CD4-positive, alpha-beta memory T cell (primary cell): ENCODE measurements at places on chromosomes 2 and 18. TPM values are rescaled to one million over a fixed set of nuclear protein-coding genes. Genes with fewer than 3 reads are reported as not detected.
A peak's percentile ranks its signal among the peaks of the same experiment; 100 is the strongest.

Gene AMER3
- not detected for total RNA-seq

Gene FEV
- total RNA-seq = not detected

Gene GPC1
- total RNA-seq = 1.1 TPM

Gene EIF2AK3
- total RNA-seq = 30.9 TPM

Gene SLC14A1
- total RNA-seq = 2.8 TPM

Gene ALK
- not detected for total RNA-seq

Gene PARD6G
- 1.3 TPM for total RNA-seq

Gene GPR35
- 6.3 TPM for total RNA-seq

Gene LYG2
- not detected for total RNA-seq

Gene GREB1L
- total RNA-seq = not detected

Gene SNED1
- total RNA-seq = 90.1 TPM

Gene FLACC1
- total RNA-seq = 10.0 TPM

DNA sequence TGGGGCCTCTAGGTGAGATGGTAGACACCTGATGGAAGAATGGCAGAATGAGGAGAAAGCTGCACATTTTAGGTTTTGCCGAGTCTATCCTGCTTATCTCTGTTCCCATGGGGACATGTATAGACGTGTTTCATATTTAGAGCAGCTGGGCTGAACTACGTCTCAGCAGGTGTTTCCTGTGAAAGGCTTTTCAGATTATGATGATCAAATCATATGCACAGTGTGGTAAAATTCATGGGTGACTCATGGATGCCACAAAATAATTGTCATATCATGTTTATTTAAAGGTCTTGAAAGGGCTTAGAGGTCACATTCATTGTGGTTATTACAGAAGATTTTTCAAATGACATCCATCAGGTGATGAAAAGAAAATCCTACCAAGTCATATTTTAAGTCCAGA lies 90.5 kb downstream of the ICOS start:
- DNase-seq = peak; percentile 52

- DNase-seq = peak; percentile 13
These were observed 179.4 kb downstream of the DOK6 start for GRCh38 chr18:69580107-69580506.

- DNase-seq = no peak
These were observed 46.5 kb downstream of the HNRNPLL start for GRCh38 chr2:38556006-38556801.

- DNase-seq = no peak
These were observed 16.1 kb upstream of the VPS54 start for GRCh38 chr2:64035072-64035942.

GRCh38 chr2:98295721-98296414 lies 50.4 kb upstream of the CNGA3 start:
- no peak for DNase-seq

DNA sequence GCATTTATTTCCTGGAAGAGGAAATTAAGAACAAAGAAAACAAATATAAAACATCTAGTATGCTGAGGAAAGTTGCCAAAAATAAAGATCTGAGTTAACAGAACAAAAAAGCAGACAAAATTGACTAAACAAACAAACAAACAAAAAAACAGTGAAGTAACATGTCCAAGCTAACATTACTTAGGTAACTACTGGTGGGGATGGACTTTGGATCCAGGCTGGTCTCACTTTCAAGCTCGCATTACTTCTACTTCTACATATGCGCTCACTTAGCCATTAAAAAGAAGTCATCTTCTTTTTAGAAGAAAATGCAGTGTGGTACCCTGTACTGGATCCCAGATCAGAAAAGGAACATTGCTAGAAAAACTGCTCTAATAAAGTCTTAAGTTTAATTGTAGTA lies 358.9 kb downstream of the NCKAP5 start:
- DNase-seq = no peak

DNA sequence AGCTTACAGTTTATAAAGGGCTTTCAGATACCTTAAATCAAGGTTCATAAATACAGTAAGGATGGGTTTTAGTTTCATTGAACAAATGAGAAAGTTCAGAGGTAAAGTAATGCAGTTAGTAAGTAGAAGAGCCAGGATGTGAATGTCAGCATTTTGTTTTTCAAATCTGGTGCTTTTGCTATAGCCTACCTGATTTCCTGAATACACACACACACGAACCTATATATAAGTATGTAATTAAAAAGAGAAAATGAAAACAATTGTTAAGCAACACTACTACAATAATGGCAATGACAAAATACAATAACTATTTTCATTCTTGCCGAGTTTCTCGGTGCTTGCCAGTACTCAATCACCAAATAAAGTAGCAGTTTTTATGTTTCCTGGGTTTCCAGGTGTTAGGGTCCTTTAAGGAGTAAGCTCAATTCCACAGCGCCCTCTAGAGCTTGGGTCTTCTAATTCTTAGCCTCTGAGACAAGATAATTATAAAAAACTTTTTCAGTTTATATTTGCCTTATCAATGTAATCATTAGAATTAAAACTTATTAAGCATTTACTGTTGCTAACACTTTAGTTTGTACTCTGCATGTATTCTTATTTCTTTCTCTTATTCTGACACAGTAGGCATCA lies 512.9 kb upstream of the ACVR2A start:
- DNase-seq = peak; percentile 54

DNA sequence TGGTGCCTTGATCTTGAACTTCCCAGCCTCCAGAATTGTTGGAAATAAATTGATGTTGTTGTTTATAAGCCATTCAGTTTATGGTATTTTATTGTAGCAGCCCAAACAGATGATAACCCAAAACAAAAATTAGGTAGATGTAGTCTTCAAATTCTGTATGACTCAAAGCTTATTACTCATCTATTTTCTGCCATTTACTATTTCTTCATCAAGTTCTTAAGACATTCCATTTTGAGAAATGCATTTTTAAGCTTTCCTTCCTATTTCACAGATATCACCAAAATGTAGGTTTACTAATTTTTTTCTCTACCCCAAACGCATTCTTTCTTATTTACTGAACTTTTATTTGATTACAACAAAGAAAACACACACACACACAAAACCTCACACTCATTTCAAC lies 148.2 kb downstream of the RND3 start:
- DNase-seq = no peak

GRCh38 chr2:65550246-65550645 lies 117.8 kb upstream of the SPRED2 start:
- no peak for DNase-seq

DNA sequence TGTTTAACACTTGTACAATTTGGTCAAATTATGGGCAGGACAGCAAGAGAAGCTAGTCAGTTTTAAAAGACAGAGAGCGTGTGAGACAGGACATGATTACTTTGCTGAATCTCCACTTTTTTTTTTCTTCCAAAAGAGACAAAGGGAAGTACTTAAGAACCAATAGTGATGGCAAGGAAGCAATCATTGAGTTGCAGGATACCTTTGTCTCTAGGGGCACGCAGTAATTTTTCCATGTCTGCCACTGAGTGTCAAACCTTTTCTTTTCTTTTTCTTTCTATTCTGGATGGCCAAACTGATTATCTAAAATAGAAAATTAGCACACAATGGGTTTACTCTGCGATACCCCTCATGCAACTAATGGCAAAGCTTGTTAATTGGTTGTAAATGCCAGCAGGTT lies 533.0 kb downstream of the PLCL1 start:
- DNase-seq = no peak

DNA sequence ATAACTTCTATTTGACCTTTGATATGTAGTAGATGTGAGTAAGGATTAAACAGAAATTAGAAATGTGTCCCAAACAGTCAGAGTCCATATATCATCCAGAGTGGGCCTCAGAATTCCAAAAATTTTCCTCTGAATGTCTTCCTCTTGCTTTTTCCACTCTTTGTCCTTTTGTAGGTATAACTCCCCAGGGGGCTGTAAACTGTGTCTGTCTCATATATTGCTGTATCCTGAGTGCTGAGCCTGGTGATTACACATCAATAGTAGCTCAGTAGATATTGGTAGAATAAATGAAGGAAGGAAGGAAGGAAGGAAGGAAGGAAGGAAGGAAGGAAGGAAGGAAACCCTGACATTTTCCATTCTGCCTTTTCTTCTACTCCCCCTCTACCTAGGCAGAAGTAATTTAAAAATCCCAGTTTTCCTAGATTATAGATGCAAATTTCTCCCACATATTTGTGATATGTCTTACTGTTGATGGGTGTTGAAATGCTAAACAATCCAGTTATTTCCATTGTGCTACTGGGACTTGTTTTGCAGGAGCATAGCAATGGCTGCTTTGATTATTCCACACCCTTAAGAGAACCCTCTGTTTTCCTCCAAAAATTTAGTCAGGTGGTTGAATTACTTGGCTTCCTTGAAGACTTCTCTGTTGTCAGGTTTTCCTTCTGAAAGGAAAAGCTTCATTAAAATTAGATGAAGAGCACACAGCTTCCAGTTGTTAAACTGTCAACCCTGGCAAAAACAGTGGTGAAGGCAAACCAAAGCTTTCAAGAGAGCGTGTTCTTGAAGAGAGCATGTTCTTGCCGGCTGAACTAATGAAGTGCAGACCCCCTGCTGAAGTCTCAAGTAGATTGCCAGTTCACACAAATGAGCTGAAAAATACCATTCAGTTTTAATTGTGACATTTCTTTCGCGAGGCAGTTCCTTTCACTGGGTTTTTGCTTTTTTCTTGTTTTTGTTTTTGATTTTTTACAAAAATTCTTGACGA lies 147.8 kb downstream of the KCNE4 start:
- no peak for DNase-seq

- no peak for DNase-seq
These were observed 21.4 kb upstream of the LTBP1 start for GRCh38 chr2:32925283-32925815.

DNA sequence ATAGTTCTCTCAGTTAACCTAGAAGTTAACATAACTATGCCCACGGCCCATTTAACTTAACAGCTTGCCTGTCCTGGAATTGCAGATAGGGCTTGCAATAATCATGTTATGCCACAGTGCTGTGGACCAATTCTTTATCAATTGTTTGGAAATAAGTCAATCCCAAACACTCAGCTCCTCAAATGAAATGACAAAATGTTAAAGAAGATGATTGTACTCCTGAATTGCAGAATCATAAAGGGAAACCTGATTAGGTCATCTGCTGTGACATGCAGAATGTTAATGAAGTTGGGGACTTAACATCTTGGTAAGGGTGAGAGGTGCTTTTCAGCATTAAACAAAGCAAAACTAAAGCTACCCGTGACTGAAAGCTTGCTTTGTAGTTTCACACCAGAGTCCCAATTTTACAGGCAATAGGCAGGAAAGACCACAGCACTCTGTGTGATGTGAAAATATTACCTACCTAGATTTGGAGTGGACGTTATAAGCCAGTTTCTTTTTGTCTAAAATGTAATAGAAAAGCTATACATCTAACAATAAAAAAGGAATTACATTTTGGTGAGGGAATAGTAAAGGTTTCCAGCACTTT lies 364.0 kb downstream of the GPD2 start:
- no peak for DNase-seq

DNA sequence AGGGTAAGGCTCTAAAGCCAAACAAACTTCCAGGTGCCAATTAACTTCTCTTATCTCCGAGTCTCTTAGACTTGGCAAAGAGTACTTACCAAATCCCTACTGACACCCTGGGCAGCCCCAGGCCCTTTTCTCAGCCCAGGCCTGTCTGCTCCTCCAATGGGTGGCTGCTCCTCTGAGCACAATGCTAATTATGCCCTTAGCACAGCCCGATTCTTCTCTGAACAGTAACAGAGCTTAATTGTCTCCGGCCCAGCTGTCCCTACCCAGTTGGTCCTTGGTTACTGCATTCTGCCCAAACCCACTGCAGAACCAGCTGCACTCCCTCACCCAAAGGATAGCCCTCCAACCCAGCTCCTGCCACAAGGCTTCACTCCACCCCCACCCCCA lies 110.3 kb downstream of the SMAD7 start:
- no peak for DNase-seq

- DNase-seq = no peak
These were observed 35.7 kb downstream of the THUMPD2 start for GRCh38 chr2:39743269-39743776.

DNA sequence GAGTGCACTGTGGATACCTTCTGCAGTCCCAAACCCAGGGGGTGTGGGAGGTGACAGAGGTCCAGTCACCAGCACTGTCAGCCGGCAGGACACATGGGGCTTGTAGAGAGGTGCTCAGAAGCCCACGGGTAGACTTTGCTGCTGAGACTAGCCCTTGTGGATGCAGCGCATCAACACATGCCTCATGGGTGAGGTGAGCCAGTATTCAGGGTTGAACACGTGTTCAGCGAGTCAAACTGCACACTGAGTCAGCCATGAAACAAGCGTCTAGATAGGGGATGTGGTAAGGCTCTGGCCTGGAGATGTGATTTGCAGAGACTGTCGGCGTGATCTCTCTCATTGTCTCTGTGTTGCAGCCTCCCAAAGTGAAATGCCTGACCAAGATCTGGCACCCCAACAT lies 35.8 kb upstream of the SCLY start:
- DNase-seq = no peak

- DNase-seq = no peak
These were observed 113.4 kb upstream of the TANK start for GRCh38 chr2:161046876-161047275.

GRCh38 chr2:145845207-145845894 lies 1325.4 kb upstream of the ZEB2 start:
- no peak for DNase-seq

GRCh38 chr2:138087751-138088593 lies 123.7 kb downstream of the HNMT start:
- no peak for DNase-seq

- no peak for DNase-seq
These were observed 705.4 kb downstream of the METTL4 start for GRCh38 chr18:1865869-1866268.

GRCh38 chr2:166293984-166294383 lies 81.8 kb downstream of the SCN9A start:
- no peak for DNase-seq

DNA sequence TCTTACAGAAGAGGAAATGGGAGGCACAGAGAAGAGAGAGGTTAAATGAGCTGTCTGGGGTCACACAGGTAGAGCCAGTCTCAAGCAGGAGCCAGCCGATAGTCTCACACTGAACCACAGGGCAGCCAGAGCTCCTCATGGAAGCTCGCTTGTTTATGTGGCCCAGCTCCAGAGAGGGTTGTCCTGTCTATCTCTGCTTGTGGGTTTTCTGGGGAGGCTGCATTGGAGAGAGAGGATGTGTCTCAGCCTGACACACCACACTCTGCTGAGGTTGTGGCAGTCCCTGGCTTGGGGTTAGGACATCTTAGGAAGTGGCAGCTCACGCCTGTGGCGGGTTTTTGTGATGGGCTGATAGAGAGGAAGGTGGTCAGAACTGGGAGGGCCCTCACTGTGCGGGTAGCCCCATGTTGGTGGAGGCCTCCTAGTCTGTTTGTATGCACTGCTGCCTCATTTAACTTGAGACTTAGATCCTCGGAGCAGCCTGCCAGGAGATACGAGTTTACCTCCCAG lies 52.3 kb downstream of the TCF7L1 start:
- DNase-seq = no peak

GRCh38 chr18:13930964-13931363 lies 15.6 kb upstream of the MC2R start:
- DNase-seq = no peak

- no peak for DNase-seq
These were observed 180.6 kb downstream of the MTX2 start for GRCh38 chr2:176449852-176450251.
